ENCODE measurements at places on chromosomes 16 and 17.

GRCh38 chr16:27129401-27129800 is 62.7 kb downstream of the C16orf82 start:
- no peak for DNase-seq

- DNase-seq, result no peak
These were observed 189.1 kb downstream of the CEP112 start for GRCh38 chr17:66002812-66003211.

GRCh38 chr17:12727881-12728280 is 61.4 kb upstream of the ARHGAP44 start:
- DNase-seq, result no peak

DNA sequence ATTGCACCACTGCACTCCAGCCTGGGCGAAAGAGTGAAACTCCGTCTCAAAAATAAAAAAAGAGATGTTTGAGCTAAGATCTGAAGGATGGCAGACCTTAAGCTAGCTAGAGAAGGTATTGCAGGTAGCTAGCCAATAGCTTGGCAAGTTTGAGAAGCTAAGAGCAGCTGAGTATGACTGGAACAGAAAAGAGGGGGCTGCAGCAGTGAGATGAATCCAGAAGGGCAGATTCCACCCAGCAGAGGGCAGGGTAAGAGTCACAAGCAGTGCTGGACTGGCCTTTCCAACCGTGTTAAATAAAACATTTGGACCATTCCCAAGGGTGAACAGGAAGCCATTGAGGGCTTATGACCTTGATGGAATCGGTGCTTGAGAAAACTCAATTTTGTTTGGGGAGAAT is 5.7 kb upstream of the PHAF1 start:
- DNase-seq, result no peak

DNA sequence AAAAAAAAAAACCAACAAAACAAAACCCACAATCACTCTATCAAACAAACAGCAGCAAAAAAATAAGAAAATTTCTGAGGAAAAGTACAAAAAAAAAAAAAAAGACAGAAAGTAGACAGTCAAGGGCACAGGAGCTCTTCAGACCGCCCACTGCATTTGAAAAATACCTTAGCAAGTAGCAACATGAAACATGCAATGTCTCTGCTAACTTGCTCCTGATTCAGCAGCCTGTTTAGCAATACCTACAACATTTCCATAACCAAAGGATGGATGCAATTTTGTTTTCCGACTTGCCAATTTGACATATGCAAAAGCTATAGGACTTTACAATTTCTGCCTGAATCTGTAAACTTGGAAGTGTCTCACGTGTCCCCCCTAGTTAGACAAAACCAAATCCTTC is 57.4 kb downstream of the SYNRG start:
- no peak for DNase-seq

DNA sequence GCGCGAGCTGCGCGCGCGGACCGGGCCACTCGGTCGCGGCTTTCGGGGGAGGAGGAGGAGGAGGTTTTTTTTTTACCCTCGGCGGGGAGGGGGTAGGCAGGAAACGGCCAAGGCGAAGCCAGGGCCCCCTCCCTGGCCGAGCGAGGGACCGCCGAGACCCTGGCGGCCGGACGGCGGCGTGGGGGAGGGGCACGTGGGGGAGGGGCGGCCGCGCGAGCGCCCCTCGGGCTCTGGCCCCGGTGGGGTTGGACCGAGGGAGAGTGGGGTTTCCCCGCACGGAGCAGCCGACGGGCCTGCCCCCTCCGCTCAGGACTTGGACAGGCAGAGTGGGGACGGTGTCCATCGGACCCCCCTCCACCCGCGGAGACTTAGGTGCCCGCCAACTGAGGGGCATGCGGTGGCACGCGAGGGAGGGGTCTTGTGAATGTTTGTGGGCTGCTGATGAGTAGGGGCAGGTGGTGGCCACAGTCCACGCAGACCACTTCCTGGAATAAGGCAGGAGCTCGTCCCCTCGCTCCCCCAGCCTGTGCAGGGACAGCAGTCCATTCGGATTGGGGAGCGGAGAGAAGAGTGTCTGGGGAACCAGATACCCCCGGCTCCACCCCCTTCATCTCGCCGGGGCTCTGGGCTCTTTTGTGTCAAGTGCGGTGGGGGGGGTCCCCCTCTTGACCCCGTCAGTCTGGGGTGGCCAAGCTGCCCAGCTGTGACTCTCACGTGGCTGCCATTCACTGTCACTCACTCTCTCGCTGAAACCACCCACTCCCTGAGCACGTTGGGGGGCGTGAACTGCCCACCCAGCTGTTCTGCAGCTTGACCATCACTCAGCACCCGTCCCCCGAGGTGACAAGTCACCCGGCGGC is 3.0 kb upstream of the CHD3 start:
- no peak for DNase-seq

GRCh38 chr17:72724267-72724666 is 368.2 kb downstream of the SLC39A11 start:
- peak; percentile 17 for DNase-seq
